ENCODE measurements at places on chromosomes 2 and 18.

DNA sequence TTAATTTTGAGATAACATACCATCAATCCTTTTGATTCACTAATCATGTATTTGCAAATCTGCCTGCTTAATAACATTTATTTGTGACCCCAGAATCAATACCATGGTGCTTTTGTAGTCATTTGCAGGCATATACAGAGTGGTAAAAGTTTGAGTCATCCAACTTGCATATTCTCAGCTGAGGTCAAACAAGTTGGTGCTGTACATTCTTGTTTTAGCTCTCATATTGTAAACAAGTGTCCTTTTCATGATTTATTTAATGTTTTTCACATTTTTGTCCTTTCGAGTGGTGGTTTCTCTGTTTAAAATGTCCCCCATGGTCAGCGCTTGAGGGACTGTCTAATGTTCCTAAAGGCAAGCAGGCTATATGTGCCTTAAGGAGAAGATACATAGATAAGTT, 17.5 kb downstream of the RAB27B start:
- no peak for DNase-seq

DNA sequence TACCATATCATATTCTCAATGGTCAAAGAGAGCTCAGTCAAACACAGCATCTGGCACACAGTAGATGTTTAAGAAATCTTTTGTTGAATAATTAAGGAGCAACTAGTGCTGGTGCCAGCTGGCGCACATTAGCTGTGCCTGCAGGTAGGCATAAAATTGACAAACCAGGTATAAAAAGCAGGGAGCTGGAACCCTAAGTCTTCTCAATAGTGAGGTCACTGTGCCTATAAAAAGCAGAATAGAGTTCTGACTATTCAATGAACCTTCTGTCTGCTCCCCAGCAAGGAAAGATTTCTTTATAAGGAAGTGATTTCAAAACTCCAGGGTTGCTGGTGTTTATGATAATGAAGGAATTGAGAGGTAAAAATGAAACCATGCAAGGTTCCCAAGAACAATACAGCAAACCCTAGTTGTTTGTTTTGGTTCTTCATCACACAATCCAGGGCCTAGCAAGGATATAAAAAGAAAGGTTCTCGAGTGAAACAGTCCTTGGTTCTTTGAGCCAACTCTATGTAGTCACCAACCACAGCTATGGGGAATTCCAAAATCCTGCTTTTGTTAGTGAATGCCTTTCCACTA, 76.1 kb downstream of the THADA start:
- DNase-seq = no peak

DNA sequence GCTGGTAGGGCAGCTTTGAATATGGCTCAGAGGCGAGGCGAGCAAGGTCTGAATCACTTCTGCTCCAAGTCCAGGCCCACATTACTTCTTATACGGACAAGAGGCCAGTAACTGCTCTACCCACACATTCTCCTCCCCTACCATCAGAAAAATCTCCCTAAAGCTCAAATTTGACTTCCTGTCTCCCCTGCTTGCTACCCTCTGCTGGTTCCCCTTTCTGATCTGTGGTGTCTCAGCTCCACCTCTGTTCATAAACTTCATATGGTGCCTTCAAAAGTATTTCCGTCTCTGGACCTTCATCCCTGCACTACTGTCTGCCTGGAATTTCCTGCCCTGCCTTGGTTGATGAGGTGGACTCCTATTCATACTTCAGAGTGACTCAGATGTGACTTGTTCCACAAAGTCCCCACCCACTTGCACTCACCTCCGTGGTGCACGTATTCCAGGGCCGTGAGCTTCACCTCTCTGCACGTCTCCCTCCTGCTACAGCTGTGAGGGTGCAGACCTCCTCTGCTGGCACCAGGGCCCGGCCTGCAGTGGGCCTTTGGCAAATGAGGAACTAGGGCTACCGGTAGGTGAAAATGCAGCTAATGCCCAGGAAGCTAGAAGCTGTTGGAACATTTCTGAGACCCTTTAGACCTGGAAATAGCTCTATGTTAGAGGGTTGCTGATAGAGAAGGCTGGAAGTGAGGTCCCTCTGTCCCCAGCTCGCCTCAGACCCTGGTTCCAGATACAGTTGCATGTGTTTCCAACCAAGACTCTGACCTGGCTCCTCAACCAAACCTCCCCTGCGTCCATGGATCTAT, 24.6 kb upstream of the KCMF1 start:
- DNase-seq = no peak

GRCh38 chr2:100029460-100029859, 112.9 kb downstream of the AFF3 start:
- no peak for DNase-seq

DNA sequence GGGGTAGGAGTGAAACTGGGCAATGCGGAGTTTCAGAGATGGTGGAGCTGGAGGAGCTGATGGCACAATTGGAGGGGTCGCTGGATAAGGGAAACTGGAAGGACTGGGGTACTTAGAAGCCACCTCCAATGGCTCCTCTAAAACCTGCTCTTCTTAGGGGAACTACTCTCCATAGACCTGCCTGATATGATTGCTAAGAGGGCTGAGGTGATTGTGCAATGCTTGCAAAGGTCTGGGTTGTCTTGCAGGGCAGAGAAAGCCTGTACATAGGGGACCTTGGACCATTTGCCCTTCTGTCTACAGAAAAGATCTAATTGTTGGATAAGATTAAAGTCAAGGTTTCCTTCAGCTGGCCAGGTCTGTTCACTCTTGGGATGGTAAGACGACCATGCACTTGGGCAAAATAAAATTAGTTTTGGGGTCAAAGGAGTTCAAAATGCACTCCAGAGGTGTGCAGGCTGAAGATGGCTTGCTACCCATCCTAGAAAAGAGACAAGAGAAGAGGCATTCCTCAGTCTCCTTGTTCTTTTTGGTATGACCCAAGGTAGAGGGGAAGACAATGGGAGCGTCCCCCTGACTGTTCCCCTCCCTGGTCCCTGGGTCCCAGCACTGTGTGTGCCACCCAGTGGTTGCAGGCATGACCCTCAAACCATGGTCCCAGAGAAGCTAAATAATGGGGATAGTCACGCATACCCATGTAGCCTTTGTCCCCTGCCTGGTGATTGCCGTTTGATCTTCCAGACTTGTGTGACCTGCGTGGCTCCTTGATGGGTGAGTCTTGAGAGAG, 41.1 kb downstream of the STK17B start:
- no peak for DNase-seq

DNA sequence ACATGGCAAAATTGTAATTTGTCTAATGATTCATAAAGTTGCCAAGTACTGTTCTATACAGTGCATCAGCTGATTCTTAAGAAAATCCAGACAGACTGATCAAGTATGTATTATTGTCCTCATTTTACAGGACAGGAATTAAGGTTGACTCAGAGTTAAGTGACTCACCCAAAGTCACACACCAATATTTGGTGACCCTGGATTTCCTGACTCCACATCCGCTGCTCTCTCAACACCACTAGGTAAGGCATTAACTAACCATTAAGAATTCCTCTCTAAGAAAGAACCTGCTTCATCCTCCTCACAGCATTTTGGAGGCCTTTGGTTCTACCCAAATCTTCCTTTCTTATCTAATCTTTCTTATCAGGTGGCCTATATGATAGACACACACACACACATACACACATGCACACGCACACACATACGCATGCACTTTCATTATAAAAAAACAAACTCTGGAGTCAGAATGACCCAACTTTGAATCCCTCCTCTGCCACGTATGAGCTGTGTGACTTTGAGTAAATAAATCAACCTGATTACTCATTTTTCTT, 150.8 kb downstream of the ANKRD44 start:
- no peak for DNase-seq

GRCh38 chr18:47100212-47100831, 50.0 kb downstream of the HDHD2 start:
- DNase-seq = no peak

DNA sequence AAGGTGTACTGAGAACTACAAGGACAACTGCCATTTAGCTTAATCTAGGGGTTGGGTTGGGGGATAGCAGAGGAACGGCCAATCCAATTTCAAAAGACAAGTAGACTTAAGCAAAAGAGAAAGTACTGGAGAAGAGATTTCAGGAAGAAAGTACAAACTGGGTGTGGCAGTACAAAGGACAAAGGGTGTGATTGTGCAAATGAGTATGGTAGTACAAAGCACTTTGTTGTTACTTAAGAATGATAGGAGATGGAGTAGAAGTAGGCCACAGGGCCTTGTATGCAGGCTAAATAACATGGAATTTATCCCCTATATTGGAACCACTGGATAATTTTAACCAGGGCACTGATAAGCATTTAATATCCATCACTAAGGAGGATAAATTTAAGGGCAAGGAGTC, 4.7 kb upstream of the ORC2 start:
- DNase-seq = no peak

- DNase-seq = no peak
These were observed 55.7 kb upstream of the ACTR3 start for GRCh38 chr2:113834051-113834730.

DNA sequence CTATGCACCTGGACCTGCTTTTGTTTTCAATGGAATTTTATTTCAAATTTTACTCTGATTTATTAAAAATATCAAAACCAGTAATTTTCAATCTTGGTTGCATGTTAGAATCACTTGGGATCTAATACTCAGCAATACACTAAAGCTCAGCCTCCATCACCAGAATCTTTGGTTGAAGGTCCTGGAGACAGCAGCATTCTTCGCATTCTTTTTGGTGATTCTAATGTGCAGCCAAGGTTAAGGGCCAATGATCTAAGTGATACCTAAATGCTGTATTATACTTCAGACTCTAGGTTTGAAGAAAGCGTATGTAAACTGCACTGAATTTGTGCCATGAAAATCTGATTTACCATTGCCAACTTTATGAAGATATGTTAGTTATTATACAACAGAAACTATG, 493.1 kb downstream of the XIRP2 start:
- no peak for DNase-seq

GRCh38 chr2:65057054-65057375, 799 bp downstream of the CEP68 start:
- no peak for DNase-seq

DNA sequence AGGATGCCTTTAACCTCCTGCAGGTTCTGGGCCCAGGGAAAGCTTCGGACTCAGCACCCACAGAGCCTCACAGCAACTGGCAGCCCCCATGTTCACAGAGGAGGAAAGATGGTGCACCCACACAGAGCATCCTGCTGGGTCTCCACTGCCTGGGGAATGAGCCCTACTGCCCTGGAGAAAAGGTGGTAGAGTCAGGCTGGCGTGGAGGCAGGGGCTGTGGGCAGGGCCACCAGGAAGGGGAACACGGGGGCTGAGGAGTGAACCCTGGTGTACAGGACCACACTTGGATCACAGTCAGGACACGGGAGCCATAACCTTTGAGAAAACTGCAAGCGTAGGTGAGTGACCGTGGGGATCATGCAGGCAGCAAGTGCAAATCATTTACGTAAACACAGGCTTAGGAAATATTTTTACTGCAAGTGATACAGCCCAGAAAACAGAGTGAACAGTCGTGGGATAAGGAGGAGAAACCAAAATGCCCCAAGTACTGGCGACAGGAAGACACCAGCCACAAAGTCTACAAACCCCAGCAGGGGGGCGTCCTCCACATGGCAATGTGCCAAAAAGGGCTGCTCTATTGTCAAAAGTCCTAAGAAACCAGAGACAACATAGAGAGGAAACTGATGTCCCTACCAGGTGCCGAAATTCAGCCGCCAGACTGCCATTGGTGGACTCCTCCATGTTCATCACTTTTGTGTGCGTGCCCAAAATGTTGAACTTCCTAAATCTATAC, 27.6 kb downstream of the STAT1 start:
- DNase-seq = no peak

DNA sequence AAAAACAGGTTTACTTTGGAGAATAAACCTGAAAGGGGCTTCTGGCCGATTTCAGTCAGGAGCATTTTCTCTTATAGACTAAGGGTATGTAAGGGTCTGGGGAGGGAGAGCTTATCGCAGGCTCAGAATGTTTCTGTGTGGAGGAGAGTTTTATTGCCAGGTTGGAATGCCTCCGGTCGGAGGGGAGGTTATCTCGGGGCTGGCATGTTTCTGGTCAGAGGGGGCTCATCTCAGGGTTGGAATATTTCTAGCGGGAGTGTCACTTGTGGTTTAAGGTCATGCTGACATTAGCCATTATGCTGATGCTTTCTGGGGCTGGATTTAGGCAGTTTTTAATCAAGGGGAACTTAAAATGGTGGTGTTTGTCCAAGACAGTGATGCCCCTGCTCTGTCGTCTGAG, 333.6 kb downstream of the METTL4 start:
- DNase-seq = no peak

- DNase-seq = no peak
These were observed 24.8 kb upstream of the CYP26B1 start for GRCh38 chr2:72172478-72172877.

- DNase-seq = no peak
These were observed 162.6 kb downstream of the PDE11A start for GRCh38 chr2:177909962-177910361.

GRCh38 chr2:149005471-149006077, 32.9 kb upstream of the LYPD6B start:
- DNase-seq = no peak

Data from GOT3 (cell line).